Hematopoietic multipotent progenitor cell treated with erythropoietin and hydrocortisone succinate and interleukin-3 and kit ligand, for 4 days (in vitro differentiated cells): ENCODE measurements at places on chromosomes 16 and 17.

GRCh38 chr16:16928532-16929109 lies 542.1 kb downstream of the XYLT1 start:
- peak; percentile 68 for DNase-seq

DNA sequence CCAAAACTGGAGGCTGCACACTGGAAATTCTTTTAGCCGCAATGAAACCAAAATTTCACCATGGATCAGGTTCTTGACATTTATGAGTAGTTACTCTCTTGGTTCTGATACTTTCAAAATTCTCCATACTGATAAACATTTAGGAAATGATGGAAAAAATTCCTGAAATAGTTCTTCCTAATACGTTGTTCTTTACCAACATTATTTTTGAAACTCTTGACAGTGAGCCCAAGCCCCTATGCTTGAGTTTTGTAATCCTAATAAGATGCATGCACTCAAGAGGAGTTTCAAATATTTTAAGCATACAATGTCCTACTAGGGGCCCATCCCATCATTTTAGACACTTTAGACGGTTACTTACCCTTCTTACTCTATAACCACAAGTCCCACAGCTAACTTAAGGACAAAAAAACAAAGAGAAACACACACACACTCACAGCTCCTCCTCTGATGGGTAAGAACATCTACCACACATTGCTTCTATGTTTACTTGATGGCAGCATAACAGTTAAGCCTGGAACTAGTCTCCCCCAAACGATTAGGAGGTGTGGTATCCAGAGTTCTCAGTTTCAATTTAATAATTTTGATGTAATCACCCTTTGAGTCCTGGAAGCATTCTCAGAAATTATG lies 3.7 kb downstream of the VEZF1 start:
- DNase-seq: no peak

- no peak for DNase-seq
Observed at GRCh38 chr17:57092171-57092570, 7.1 kb downstream of the AKAP1 start.

DNA sequence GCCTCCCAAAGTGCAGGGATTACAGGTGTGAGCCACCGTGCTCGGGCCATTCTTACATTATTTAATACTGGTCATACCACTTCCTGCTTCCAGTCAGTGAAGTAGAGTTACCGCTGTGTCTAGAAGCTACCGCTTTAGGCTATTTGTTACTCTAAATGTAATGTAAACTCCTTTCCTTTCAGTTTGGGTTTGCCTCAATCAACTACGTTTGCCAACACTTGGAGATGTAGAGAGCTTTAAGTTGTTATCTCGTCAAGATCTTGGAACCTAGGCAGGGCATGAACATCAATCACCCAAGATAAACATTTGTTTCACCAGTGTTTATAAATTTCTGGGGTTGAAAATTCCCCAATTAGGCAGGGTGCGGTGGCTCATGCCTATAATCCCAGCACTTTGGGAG lies 275.9 kb downstream of the STX8 start:
- no peak for DNase-seq

DNA sequence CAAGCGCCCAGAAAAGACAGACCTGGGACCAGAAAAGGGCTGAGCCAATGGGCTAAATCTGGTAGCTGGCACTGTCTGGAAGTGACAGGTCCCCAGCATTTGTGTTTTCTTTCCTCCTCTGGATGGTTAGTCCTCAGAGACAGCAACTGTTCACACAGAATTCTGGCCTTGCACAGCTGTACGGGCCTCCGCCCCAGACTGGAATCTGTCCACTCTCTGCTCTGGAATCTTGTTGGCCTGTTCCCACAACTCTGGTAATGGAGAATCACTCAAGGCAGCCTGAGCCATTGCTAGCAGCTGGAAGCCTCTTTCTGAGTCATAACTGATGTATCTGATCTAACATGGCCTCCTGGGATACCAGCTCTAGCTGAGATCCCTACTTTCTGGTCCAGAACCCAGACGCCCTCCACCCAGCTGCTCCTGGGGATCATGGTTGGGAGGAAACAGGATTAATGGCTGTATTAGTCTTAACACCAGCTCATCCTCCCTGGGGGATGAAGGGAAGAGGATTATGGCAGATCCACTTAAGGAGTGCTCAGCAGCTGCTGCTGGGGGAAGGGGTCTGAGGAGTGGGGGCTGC lies 9.1 kb downstream of the ZNF668 start:
- no peak for DNase-seq

DNA sequence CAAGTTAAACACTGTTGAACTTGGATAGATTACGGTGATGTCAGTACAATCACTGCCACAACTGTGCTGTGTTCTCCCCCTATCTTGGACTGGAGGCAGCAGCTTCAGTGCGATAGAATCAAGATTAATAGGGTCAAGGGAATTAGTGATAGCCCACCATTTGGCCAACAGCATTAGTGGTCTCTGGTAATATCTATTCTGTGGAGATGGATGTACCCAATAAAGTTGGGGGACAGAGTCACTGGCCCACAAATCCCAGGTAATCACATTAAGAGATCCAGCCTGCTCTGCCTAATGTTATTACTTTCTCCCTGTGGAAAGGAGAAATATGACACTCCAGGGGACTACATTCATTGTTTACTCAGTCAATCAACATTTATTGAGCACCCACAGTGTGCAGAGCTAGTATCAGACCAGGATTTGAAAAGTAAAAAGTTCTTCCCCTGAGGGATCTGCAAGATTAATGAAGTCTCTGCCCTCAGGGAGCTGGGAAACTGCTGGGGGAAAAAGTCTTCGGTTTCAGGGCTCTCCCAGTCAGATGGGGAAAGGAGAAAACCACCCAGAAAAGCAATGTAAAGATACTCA lies 23.6 kb upstream of the ATP5MC1 start:
- no peak for DNase-seq

GRCh38 chr16:4309833-4310266 lies 6.0 kb upstream of the GLIS2 start:
- DNase-seq: peak; percentile 83

DNA sequence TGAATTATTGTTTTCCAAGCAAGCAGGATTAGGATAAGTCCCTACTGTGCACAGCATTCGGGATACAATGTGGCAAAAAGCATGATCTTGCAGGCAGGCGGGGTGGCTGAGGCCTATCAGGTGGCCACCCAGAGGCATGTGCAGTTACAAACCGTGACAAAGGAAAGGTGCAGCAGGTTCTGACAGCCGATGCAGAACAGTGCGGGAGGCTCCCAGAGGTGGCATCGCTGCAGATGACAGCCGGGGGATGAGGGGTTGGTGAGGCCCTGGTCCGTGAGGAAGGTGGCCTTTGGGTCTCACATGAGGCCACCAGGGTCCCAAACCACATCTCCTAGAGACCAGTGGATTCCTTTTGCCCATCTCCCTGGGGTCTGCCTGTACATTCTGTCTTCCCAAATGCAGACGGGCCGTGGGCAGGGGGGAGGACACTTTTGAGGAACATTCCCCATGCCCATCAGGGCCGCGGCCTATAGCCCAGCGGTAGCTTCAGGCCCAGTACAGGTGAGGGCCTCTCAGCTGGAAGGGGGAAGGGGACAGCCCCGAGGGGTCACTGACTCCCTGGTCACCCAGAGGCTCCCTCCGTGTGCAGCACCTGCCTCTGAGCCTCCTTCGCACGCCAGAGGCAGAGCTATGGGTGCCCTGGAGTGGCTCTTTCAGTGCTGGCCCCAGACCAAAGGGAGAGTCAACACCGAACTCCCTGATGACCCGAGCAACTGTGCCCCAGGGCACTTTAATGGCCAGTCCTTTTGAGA lies 85.1 kb downstream of the SOCS1 start:
- DNase-seq: no peak

GRCh38 chr16:4506450-4506849 lies 30.3 kb downstream of the HMOX2 start:
- DNase-seq: peak; percentile 92

GRCh38 chr17:32629563-32630190 lies 142.9 kb downstream of the CDK5R1 start:
- DNase-seq: no peak

DNA sequence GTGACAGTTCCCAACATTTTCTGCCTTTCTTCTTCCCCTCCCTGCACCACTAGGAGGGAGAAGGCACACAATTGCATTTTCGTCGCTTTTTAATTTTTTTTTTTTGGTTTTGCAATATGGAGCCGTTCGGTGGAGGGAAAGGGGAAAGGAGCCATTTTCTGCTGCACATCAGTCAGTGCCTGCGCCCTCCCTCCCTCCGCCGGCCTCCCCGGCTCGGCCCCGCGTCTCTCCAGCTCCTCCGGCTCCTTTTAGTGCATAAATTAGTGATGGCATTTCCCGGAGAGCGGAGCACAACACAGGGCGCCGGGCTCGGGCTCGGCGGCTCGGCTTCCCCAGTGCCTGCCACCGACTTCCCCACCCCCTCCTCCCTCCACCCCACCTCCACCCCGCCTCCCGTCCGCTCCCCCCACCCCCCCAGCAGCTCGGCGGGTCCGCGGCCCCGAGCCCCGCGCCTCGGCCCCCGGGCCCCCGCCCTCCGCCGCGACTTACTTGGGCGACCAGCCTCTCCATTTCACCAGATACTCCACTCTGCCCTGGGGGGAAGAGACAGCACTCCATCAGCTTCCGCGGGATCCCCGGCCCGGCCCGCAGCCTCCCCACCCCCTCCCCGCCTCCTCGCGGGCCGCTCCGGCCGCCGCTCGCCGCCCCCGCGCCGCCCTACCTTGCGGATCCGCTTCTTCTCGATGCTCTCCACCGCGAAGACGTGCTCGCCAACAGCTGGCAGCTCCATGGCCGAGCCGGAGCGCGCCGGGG lies 542 bp downstream of the CBX4 start:
- DNase-seq: peak; percentile 74

DNA sequence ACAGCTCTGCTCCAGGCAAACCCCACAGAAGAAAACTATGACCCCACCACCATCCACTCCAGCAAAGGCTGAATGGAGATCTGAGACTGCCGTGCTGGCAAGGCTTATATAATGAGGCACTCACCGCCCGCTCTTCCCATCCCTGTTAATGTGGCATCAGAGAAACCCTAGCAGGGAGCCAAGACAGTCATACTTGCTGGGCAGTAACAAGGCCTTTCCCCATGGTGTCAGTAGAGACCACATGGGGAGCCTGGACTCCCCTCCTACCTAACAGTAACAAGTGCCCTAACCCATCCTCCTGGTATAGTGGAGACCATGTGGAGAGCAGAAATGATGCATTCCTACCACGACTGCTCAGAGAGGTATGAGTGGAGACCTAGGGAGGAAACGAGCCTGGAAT lies 235.2 kb downstream of the C16orf78 start:
- DNase-seq: peak; percentile 39

DNA sequence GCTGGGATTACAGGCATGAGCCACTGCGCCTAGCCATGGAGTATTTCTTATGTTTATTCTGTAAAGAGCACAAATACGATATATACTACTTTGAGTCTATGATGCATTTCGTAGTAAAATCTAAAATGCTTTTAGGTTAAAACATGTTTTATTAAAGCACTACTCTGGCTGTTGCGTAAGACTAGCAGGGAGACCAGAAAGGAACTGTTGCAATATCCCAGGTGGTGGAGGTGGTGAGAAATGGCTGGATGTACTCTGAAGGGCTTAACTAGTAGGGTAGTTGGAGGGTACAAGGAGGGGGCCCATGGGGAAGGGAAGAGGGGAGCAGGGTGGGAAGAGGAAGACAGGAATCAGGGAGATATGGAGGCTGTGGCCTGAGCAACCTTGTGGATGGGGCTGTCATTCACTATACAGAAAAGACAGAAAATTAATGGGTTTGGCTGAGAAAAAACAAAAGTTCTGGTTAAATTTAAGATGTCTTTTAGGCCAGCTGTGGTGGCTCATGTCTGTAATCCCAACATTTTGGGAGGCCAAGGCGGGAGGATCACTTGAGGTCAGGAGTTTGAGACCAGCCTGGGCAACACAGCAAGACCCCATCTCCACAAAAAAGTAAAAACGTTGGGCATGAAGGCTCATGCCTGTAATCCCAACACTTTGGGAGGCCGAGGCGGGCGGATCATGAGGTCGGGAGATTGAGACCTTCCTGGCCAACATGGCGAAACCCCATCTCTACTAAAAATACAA lies 35.8 kb downstream of the ST3GAL2 start:
- DNase-seq: peak; percentile 75

GRCh38 chr16:56405977-56406672 lies 19.2 kb downstream of the AMFR start:
- DNase-seq: no peak

DNA sequence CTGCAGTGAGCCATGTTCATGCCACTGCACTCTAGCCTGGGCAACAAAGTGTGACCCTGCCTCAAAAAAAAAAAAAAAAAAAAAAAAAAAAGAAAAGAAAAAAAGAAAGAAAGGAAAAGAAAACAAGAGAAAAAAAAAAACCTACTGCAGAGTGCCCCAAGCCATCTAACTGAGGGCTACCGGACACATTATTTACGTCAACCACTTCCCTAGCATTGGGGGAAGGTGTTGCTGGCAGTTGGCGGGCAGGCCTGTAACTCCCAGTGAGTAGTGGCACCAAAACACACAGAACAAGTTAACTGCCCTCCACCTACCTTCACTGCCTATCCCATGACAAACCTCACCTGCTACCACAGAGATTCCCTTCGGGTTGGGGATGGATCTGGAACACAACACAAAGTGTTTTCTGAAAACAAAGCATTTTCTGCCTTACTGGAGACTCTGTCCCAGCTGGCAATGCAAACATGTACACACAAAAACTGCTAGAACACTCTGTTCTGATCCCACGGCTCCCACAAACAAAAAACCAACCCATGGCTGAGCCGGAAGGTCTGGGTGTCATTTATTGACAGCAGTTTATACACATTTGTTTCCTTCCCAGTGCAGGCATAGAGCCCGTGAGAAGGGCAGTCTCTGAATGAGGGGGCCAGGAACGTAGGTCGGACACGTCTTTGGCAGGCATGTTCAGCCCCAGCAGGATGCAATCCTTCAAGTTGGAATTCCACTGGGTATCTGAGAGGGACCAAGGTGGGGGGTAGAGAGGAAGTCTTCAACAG lies 11.0 kb downstream of the PHB1 start:
- peak; percentile 57 for DNase-seq

- DNase-seq: no peak
Observed at GRCh38 chr17:32256012-32256700, 9.5 kb upstream of the RHBDL3 start.
